Hippocampal formation (tissue), 2 donors: ENCODE measurements at places on chromosomes 6 and 20.

DNA sequence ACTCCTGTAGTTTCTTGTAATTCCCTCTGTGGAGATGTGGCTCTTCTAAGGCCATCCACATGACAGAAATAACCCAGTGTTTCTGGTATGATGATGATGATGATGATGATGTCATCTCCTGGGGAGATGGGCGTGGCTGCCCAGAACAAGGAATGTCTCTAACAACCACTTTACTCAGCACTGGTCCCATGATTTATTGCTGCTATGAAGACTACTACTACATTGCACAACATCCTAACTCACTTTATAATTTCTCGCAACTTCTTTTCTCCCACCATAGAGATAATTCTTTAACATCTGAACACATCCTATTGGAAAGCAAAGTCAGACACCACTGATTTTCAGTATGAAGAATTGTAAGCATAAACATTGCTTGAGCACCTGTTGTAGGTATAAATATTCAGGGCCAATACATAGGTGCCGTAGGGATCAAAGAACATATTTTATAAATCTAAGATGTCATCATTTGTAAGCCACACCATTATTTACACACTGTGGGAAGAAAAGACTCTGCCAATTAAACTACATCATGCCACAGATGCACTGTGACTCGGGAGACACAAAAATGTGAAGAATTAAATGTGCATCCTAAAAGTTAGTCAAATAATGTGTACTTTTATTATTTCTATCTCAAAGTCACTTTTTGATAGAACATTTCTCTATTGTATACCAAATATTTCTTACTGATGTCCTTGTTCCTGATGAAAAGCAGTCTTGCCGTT, 6.4 kb downstream of the TPMT start:
- DNase-seq, result no peak

DNA sequence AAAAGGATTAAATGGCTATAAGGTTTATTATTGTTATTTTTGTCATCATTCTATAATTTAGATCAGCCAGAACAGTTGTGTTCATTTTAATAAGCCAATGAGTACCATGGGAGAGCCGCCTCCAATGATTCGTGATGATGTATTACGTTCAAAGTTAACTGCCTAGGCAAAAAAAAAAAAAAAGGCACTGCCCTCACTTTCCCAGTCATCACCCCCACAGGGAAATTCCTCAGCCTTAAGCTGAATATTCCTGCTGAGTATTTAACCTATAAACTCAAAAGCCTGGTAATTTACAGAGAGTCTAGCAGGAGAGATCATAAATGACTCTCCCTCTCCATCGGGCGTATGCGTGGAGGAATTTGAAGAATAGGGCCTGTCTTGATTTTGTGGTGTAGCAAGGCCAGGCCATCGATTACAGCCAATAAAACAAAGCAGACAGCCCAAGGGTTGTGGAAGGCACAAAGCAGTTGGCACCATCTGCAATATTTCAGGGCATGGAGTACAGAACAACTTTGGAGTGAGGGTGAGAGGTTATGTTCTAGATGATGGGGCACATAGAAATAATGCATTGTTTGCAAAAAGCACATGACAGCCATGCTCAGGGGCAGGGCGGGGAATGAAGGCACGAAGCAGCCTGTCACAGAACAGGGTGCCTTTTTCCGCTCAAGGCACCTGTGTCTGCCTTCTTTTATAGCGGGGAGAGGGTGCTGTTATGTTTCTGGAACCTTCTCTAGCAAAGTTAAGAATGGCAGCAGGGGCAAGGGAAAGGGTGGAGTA, 138.2 kb upstream of the DTNBP1 start:
- DNase-seq, result no peak

DNA sequence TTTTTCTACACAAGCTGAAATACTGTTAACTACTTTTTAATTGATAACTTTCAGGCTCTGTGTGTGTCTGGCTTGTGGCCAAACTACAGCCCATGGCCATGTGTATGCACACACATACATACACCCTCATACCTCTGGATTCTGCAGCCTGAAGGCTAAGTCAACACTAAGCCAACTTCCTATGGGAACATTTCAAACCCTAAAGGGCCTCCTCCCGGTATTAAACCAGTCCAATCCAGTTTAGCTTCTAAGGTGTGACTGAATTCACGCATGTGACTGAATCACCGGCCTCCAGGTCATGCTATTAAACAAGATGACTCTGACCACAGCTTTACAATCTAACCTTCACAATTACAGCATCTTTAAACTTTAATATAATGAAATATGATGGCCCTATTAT, 20.7 kb upstream of the DST start:
- DNase-seq, result no peak

DNA sequence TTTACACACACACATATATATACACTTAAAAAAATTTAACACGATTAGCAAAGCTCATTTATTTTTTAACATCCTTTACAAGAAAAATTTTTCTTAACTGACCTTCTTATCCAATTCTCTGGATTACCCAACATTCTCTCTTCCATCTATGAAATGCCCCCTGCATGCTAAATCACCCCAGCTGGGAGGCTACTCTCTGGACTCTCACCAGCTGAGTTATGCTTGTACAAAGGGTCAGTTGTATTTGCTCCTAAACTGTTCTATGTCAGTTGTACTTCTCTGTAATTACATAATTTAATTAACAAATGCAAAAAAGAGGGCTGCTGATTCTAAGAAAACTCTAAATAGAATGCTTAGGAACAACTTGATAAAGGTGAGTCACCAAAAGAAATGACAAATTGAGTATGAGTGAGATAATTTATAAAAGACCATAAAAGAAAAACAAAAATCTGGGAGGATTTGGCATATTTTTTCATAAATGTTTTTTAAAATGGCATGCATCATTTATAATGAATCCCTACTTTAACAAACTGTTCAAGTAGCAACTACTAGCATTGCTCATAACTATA, 120.5 kb downstream of the KIF13A start:
- DNase-seq, result peak; percentile 89

DNA sequence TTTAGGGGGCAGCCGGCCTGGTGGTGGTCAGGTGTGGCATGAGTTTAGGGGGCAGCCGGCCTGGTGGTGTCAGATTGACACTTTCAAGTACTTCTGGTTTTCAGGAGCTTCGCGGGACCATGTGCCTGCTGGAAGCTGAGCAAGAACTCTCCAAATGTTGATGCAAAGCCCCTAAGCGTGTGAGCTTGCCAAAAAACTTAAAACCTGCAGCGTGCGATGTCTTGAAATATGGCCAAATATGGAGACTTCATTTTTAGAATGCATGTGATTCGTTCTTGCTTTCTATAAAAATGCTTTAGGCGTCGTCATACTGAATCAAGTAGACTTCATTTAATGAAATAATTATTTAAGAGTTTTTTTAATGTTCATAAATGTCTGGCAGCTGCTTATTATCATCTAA, 149.4 kb downstream of the SMOC2 start:
- DNase-seq, result no peak

GRCh38 chr20:41276317-41276751, 41.2 kb downstream of the ZHX3 start:
- peak; percentile 62 for DNase-seq
